ENCODE measurements at places on chromosomes 2 and 18.

DNA sequence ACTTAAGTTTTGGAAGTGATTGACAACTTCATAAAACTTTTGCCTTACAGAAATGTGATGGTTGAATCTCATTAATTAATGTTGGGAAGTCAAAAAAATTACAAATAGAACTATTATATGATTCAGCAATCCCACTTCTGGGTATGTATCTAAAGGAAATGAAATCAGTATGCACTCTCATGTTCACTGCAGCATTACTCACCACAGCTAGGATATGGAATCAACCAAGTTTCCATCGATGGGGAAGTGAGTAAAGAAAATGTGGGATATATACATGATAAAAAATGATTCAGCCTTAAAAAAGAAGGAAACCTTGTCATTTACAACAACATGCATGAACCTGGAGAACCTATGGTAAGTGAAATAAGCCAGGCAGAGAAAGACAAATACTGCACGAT, 112.4 kb upstream of the WDR75 start:
- no peak for DNase-seq

DNA sequence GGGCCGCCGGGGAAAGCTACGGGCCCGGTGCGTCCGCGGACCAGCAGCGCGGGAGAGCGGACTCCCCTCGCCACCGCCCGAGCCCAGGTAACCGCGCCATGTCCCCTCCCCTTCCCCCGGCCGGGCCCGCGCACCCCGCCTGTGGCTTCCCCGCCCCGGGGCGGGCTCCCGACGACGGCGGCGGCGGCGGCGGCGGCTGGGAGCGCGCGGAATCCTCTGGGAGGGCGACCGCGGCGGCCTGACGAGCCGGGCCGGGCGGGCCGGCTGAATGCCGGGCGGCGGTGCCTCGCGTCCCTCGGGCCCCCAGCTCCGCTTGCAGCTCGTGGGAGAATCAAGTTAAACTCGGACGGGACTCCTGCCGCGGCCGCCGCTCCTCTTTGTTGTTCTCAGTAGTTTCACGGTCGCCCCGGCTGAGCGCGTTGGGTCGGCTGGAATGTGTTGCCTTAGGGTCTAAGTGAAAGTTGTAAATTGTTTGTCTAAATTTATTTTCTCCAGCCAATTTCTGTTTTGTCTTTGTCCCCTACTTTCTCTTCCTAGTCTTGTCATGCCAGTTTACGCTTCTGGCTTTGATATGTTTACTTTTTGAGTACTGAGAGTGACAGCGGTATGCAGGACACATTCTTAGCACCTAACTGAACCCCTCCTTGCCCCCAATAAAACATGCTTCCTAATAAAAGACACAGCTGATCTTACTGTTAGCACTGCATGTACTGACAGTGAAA, 685 bp downstream of the SMAD4 start:
- DNase-seq: no peak

DNA sequence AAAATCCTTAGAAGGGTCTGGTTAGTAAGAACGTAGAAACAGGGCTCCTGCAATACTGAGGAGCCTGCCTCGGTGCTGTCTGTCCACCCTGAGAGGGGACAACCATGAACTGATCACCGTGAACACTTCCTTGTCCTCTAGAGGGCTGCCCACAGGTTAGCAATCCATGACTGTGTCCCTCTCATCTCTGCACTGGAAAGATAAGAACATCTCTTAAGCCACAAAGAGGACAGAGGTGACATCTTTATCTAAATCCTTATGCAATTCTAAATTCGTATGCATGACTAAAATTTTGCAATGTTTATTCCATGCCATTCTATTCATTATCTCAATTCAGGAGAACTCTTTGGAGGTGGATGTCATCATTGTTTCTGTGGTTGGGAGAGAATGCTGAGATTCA, 12.8 kb downstream of the EFR3B start:
- no peak for DNase-seq

GRCh38 chr2:37321029-37321682, 3.5 kb downstream of the PRKD3 start:
- DNase-seq: no peak

- DNase-seq: no peak
Observed at GRCh38 chr2:65017335-65017734, 28.1 kb downstream of the SLC1A4 start.

GRCh38 chr2:48727560-48727959, 28.0 kb downstream of the LHCGR start:
- DNase-seq: no peak

- no peak for DNase-seq
Observed at GRCh38 chr2:240989451-240990265, 8.8 kb upstream of the SNED1 start.

DNA sequence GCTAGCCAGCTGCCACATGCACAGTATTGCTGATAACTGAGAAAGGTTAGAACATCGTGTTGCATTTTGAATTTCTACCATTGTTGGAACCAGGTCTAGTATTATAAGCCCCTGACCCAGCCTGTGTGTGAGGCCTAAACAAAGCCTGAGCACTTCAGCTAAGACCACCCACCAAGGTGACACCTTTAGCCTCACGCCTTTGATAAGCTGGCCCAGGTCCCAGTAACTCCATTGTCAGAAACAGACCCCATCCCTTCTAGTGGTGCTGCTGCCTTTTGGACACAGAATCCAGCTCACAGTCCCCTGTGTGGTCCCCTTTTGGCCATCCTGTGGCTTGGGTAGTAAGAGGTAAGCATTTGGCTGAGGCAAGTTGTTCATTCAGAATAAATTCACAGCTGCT, 1.6 kb downstream of the ELMOD3 start:
- DNase-seq: no peak

DNA sequence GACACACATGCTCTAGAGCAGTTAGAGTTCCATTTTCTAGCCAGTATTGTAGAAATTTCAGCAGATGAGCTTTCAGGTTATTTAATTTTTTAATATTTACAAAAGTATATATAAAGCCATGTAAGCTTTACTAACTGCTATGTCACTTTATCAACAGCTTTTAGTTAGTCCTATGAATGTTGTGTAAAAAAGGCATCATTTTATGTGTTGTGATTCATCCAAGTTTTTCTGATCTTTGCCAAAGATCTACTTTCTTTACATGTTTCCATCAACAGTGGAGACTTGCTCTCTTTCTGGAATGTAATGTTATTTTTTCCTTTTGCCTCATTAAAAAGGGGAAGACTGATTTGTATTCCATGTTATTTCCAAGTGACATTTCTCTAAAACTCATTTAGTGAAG, 125.2 kb upstream of the TFPI start:
- DNase-seq: no peak

DNA sequence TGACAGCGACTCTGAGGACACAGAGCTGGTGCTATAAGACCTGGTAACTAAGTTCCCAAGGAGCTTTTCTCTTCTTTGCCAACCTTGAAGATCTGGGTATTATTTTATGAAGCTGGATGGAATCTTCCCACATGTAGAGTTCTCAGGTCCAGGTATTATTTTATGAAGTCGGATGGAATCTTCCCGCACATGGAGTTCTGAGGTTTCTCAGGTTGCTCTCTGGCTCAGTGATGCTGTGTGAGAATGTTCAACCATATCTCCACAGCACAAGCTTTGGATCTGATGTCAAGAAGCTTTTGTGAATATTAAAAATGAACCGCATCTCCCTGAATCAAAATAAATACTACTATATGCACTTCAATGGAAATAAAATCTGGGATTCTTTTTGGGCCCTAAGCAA, at the start of gene SMIM21:
SMIM21 (minus strand) TSS at position 101 of the 400 bp plus-strand sequence. CDS start 140 bp downstream, outside the sequence.
- no peak for DNase-seq

GRCh38 chr18:68721681-68722583, 7.0 kb upstream of the TMX3 start:
- DNase-seq: no peak

DNA sequence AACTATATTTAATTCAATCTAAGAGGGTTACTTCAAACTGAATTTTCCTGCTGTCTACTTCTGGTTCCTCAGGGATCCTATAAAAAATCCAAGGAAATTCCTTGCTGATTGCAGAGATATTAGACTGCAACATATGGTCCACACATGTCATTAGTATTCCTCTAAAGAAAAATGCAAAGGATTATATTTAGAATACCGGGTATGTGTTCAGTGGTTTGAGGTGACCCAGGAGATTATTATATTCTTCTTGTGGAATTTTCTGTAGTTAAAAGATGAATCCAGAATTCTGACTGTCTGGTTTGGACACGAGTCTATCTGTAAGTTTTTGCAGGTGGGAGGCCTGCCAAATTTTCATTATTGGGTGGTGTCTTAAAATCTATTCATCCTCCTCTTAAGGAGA, 18.2 kb downstream of the HOXD1 start:
- no peak for DNase-seq

DNA sequence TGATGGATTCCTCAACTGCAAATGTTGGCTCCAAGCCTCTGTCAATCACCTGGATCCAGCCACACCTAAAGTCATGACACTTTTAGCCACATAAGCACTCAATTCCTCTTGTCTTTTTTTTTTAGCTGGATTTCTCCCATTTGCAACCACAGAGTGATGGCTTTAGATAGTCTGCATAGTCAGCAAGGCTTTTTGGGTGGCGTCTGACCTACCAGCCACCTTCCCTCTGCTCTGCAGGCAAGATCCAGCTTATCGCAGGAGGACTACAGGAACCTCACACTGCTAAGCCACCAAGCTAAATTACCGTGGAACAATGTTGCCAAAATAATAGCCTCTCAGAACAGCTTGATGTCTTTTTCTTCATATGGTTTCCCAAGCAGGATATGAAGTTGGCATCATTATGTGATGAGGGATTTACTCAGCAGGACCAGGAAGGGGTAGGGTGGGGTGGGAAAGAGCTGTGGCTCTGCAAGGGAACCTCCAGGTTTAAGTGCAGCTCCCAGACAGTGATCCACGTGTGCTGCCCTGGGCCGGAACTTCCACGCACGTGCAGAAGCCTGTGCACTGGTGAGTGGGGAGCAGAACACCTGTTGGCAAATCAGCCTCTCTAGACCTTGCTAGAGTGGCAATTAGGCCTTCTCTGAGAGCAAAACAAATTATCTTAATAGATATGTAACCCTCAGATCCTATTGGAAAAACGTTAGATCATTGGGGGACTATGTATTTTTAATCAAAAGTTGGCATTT, 170.6 kb upstream of the NCK2 start:
- DNase-seq: no peak

GRCh38 chr2:26970928-26971627, 641 bp downstream of the MAPRE3 start:
- DNase-seq: no peak

DNA sequence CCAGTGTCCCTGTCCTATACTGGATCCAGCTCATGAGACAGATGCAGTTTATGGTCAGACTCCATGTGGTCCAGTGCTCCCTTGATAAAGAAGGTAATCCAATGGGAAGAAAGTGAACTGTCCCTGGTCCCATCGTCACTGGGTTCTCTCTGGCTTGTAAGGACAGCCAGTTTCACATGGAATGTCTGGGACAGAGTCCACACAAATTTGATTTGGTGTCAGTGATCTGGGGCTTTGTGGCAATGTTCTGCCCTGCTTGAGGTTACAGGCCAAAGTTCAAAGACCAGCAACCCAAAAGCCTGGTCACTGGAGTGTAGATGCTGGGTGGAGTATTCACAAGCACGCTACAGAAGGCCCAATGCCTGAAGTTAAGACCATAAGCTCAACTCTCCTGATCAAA, 22.2 kb upstream of the FHL2 start:
- no peak for DNase-seq

GRCh38 chr2:198905881-198906612, 551.7 kb downstream of the SATB2 start:
- DNase-seq: no peak

DNA sequence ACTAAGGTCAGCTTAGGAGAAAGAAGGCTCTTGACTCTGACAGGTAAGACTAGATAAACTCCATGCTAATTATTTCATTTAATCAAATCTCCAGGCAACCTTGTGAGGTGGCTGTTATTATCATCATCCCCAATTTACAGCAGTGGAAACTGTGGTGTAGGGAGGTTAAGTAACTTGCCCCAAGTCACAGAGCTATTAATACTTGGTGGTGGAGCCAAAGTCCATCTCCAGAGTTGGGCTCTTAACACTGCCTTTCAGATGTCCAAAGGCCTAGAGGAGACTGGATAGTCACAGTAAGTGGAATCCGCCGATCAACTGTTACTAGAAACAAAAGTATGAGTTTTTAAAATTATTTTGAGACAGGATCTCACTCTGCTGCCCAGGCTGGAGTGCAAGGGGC, 46.6 kb upstream of the SP3 start:
- DNase-seq: no peak

GRCh38 chr2:105746177-105747080, 1.7 kb downstream of the NCK2 start:
- peak; percentile 18 for DNase-seq

DNA sequence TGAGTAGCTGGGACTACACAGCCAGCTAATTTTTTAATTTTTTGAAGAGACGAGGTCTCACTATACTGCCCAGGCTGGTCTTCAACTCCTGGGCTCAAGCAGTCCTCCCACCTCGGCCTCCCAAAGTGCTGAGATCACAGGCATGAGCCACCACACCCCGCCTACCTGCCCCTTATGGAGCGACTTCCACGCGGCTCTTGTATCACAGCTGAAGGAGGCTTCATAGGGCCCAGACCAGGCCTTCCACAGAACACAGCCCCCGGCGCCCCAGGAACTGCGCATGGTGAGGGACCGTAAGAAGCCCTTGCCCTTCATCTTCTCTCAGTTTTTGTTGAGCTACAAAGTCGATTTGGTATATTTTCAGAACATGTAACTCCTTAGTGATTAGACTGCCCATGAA, 220.3 kb downstream of the KLHL29 start:
- no peak for DNase-seq

- no peak for DNase-seq
Observed at GRCh38 chr2:143633419-143633818, 504.2 kb downstream of the ARHGAP15 start.

GRCh38 chr2:44388877-44389276, 27.1 kb downstream of the CAMKMT start:
- DNase-seq: no peak

DNA sequence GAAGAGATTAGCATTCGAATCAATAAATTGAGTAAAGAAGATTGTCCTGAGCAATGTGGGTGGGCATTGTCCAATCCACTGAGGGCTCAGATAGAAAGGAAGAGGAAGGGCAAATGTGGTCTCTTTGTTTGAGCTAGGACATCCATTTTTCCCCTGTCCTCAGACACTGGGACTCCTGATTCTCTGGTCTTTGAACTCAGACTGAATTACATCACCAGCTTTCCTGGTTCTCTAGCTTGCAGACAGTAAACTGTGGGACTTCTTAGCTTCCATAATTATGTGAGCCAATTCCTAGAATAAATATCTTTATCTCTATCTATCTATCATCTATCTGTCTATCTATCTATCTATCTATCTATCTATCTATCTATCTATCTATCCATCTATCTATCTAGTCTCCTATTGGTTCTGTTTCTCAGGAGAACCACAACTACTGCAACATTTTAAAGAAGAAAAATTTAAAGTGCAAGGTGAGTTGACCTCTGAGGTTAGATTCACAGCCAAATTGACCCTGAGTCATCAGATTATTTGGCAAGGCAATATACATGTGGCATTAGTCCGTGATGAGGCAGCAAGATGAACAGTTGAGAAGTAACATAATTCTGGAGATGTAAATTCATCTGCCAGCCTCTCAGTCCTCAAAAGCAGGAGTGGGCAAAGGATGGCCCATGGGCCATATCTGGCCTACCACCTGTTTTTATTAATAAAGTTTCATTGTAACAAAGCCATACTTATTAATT, 191.4 kb downstream of the PDE11A start:
- DNase-seq: no peak

Measured in thoracic aorta (tissue), 2 donors.